GM19239 (cell line): ENCODE measurements at places on chromosomes 2 and 18.

- DNase-seq: no peak
Measured at GRCh38 chr2:155240176-155240575, 541.7 kb downstream of the KCNJ3 start.

DNA sequence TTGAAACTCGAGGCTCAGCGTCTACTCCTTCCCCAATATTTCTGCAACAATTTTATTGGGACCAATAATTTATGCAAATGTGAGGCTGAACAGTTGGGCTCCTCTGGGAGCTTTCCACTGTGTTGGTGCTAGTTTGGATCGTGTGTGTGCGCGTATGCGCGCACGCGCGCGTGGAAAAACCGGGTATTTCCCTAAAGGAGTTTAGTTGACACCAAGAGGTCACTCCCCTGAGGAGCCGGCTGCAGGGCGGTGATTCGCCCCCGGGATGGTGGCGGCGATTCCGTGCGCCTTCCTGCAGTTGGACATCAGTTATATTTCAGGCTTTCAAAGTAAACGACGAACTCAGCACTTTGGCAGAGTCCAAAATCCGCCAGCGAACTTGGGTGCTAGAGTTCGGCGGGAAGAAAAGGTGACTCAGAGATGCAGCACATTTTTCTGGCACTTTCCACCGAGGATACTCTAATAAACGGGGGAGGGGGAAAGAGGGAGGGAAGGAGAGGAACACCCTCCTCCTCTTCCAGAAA, 186.5 kb upstream of the FANCL start:
- DNase-seq: no peak

GRCh38 chr2:206040525-206040924, 45.4 kb downstream of the INO80D start:
- DNase-seq: no peak

- no peak for DNase-seq
Measured at GRCh38 chr2:48240912-48241311, 289.0 kb upstream of the STON1 start.

DNA sequence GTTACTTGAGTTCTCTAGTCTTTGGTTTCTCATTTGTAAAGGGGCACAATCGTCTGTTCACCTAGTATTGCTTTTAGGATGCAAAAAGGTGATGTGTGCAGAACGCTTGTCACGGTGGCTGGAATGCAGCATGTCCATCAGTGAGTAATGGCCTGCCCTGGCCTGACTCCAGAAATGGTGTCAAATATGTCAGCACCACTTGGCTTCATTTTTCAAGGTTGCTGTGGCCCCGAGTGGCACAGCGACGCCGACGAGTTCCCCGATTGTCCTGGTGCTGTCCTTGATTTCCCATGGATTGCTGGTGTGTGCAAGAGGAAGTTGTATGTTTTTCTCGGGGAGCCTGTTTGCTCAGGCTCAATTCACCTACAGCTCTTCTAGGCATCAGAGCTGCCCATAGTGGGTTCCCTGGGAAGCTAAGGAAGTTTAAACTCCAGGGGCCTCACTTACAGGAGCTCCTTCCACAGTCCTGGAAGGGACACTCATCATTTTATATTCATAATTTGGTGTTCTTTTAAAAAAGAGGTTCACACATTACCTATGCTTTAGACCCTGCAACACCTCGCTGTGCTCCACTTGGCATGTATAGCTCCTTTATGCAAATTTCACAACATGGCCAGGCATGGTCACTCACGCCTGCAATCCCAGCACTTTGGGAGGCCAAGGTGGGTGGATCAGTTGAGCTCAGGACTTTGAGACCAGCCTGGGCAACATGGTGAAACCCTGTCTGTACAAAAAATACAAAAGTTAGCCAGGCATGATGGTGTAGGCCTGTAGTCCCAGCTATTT, 25.6 kb upstream of the ZNF407 start:
- no peak for DNase-seq

GRCh38 chr2:53252115-53252514, 515.5 kb upstream of the CHAC2 start:
- DNase-seq: no peak

DNA sequence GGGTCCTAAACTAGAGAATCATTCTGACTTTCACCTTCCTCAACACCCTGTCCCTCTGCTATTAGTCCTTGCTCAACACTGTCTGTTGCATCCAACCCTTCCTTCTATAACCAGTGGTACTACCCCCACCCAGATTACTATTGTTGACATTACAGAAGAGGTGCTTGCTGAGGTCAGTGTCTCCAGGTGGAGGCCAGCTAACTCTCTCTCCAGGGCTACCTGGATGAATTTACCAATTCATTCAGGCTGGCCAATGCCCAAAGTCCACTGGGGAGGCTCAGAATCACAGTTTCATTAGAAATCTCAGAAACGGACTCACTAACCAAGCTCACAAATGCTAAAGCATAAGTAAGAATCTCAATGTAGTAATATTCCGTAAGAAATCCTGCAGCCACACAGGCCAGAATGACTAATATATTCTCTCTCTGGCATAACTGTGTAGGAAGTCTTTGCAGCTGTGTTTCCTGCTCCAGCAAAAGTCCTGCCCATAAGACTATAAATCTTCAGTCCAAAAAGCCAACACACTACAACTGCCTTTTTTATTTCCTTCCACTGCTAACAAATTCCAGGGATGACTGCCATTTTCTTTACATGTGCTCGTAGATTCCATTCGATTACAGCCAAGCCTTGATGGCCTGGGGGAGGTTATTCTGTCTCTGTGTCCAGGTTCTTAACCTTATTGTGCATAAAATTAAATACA, 10.0 kb upstream of the TTR start:
- no peak for DNase-seq

DNA sequence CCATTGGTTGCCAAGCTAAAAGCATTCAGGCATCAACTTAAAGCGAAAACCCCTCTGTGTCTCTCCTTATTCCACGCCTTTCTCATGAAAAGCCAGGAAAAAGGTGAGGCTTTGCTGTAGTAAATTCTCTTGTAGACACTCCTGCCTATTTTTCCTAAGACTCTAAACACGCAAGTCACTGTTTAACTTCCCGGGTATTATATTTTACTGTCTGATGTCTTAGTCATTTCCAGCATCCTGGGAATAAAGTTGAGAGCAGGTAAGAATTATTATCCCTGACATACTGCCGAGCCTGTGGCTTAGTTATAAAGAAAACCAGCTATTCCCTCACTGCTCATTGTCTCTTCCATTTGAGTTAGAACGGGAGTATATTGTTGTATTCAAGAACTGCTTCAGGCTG, 112.4 kb upstream of the GATA6 start:
- no peak for DNase-seq

- peak; percentile 14 for DNase-seq
Measured at GRCh38 chr2:7203056-7203467, 285.9 kb downstream of the RNF144A start.

DNA sequence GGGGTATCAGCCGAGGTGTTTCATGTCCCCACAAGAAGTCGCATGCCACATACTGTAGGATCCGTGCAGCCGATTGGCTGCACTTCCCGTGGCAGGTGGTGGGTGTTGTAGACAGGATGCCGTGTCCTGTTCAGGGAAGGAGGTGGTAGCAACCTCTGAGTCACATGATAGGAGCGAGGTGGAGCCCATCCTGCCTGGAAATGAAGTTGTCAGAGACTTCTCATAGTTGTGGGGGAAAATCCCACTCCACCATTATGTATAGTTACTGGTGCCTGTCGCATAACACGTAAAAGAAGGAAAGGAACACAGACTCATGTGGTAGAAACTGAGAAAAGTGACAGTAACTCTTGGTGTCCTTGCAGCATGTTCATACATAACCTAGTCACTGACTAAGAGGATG, 91.4 kb upstream of the IL1R2 start:
- peak; percentile 6 for DNase-seq

DNA sequence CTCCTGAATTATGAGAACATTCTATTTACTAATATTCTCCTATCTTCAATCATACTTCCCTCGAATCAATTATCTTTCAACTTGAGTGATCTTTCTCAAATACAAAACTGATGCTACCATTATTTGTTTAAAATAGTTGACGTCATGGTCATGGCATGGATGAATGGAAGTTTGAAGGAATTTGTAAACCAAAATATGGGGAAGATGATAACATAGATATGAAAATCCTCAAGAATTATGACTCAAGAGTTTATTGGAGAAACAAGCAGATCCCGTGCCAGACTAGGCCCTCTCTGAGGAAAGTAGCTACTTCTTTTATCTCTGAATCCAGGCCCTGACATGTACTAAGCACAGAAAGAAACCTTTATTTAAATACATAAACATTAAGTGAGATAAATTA, 270.4 kb upstream of the MC4R start:
- no peak for DNase-seq

DNA sequence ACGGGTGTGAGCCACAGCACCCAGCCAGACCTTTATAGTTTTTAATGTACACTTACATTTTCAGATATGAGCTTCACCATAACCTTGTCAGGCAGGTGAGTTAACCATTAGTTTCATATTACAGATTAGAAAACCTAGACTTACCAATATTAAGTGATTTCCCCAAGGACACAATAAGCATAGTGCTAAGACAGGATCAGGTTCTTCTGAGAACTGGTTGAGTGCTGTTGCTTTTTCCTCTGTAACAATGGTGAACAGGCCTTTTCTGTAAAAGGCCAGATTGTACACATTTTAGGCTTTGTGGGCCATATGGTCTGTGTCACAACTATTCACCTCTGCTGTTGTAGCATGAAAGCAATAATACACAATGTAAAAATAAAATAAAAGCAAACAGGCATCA, 332.0 kb downstream of the PIK3C3 start:
- no peak for DNase-seq

- no peak for DNase-seq
Measured at GRCh38 chr2:235000426-235001236, 48.8 kb downstream of the SH3BP4 start.

DNA sequence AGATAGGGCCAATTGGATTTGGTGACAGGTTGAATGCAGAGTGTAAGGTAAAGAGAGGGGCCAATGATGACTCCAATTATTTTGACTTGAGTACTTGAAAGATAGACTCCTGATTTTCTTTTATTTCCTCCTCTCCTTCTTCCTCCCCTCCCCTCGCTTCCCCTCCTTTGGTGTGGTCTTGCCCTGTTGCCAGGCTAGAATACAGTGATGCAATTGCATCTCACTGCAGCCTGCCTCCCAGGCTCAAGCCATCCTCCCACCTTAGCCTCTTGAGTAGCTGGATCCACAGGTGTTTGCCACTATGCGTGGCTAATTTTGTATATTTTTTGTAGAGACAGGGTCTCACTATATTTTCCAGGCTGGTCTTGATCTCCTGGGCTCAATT, 2.3 kb downstream of the DGUOK start:
- DNase-seq: no peak

DNA sequence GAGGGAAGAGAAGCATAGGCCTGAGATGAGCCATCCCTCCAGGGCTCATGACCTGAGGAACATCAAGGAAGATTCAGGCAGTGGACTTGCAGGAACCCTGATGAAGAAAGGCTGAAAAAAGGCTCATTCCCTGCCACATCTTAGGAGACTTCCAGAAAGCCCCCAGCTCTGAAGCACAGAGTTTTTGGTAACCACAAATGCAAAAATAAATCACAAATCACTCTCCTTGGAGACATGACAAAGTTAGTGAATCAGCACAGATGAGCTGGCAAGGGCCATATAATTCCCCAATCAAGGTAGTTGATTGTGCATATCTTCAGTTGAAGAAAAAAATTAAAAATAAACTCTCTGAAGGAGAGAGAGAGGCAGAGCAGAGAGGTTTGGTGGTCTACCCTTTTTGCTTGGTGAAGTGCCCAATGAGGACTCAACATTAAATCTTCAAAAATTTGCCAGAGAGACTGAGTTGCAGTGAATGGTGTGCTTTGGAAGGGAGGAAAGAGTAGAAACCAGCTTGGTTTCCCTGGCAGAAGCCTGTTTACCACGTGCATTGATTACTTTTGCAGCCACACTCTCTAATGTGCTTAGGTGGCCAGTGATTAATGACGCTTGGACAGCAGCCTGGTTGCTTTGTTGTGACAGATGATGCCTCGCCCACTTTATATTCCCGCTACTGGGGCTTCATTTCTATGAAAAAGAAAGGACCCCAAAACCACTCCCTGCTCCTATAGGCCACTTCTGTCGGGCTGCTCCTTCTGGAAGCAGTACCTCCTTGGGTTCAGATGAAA, 257.4 kb upstream of the SLC14A2 start:
- no peak for DNase-seq

- DNase-seq: no peak
Measured at GRCh38 chr2:111930409-111930808, 32.0 kb downstream of the MERTK start.

DNA sequence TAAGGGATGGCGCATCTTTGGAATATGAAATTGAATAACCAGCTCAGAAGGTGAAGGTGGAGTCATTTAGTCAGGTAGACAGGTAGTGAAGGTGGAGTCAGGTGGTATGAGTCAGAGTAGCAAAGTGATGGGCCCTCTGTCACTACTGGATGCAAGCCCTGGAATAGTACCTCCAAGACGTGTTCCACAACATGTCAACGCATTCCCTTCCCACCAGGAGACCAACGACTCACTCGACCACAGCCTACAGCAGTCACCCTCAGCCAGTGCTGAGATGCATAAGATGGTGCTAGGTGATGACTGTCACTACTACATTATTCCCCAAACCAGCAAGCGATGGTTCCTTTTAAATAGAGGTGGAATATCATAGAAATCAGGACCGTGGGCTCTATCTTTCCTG, 6.8 kb downstream of the CPLX4 start:
- no peak for DNase-seq

GRCh38 chr2:36371070-36371874, 15.7 kb downstream of the CRIM1 start:
- no peak for DNase-seq

GRCh38 chr18:31072175-31072574, 29.6 kb upstream of the DSC3 start:
- DNase-seq: no peak

DNA sequence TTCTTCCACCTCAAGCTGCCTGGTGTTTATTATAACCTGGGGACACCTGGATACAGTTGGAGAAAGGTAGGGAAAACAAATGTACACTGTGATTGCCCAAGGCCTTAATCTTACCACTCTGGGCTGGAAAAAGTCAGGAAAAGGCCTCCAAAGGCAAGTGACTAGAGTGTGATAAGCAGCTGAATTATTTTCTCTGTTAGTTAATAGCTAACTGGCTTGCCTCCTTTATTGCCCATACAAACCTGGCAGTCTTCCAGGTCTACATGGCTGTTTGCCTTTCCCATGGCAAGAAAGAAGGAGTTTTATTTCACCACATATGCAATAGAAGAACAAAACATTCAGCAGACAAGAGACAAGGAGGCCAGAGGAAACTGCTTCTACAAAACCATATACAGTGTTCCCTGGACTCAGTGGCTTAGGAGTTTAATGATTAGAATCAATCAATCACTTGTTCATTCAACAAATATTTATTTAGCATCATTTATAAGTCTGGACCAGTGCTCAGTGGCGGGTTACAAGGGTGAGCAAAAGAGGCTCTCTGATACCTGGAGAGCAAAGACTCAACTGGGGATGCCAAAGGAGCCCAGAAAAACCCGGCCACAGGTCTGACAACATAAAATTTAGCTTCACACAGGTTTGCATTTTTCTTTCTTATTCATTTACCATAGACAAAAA, 27.5 kb upstream of the SUCLG1 start:
- no peak for DNase-seq

GRCh38 chr2:205352593-205352992, 329.7 kb upstream of the NRP2 start:
- DNase-seq: no peak
